ENCODE measurements at places on chromosomes 3 and 15. TPM values are rescaled to one million over a fixed set of nuclear protein-coding genes. Genes with fewer than 3 reads are reported as not detected.

The C3orf80 gene
- 0.29 TPM for total RNA-seq

- H3K27me3 ChIP-seq = no peaks in the 10 kb centered on the region
- H3K36me3 ChIP-seq = no peaks in the 10 kb centered on the region
- no peak for DNase-seq
Observed at GRCh38 chr15:63990454-63990853, 55.8 kb downstream of the DAPK2 start.

- no peak for DNase-seq
- H3K27ac ChIP-seq = no peak overlapping the region
- no peak overlapping the region for H3K4me3 ChIP-seq
- no peaks in the 10 kb centered on the region for H3K4me1 ChIP-seq
- H3K36me3 ChIP-seq = no peaks in the 10 kb centered on the region
- H3K27me3 ChIP-seq = no peaks in the 10 kb centered on the region
Observed at GRCh38 chr15:52301265-52301847, 5.8 kb upstream of the MYO5C start.

DNA sequence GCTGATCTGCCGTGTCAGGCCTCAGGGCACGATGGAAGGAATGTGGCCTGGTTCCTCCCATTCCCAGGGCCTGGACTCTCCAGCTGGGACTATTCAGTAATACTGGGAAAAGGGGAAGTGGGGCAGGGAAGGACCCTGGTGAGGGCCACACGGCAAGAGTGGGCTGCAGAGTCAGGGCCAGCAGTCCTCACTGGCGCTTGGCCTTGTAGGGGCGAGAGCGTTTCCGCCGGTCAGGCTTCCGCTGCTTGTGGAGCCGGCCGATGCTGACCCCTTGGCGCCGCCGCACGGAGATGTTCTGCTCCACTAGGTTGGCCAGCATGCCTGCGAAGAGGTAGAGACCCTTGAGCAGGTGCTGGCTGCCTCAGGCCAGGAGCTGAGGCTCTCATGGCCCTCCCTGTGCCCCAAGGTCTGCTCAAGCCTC, 42.8 kb downstream of the SEMA3G start:
- H3K27me3 ChIP-seq = no peaks in the 10 kb centered on the region
- H3K27ac ChIP-seq = no peak overlapping the region
- peaks cover 60% of the 10 kb centered on the region for H3K36me3 ChIP-seq

The CYP1A1 gene
- 0.78 TPM for total RNA-seq

DNA sequence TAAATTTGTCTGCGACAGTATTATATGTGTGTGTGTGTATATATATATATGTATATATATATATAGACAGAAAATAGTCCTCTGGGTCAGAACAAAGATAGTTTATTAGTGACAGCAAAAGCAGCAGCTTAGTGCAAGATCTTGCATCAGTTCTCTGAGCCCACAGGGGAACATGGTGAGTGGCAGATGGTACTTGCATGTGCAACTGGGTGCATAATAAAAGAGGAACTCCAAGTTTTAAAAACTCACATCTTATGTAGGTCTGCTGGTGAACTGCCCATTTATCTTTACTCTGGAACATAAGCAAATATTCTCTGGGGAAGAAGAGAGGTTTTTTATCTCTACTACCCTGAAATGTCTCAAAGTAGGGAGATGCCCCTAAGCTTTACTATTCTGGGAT, 276.4 kb downstream of the POLQ start:
- H3K27me3 ChIP-seq = no peaks in the 10 kb centered on the region
- no peak overlapping the region for H3K27ac ChIP-seq
- H3K4me3 ChIP-seq = no peak overlapping the region
- H3K36me3 ChIP-seq = no peaks in the 10 kb centered on the region
- no peaks in the 10 kb centered on the region for H3K4me1 ChIP-seq
- no peak for DNase-seq

DNA sequence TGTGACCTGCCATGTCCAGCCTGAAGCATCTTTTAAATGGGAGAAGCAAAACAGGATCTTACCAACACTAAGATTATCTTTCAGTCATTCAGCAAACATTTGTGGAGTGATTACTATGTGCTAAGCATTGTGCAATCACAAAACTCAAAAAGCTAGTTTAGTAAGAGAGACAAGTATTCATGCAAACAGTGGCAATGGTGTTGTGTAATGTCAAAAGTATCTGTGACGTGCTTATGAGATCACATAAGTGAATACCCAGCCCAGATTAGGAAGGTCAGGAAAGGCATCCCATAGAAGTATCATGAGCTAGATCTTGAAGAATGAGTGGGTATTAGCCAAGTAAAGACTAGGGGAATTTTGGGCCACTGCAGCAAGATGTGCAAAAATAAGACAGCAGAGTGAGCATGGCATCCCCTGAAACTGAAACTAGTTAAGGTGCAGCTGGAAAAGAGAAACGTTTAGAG, 32.1 kb downstream of the SEC62 start:
- H3K4me1 ChIP-seq = no peaks in the 10 kb centered on the region
- H3K27ac ChIP-seq = no peak overlapping the region
- no peak overlapping the region for H3K4me3 ChIP-seq
- peaks cover 10% of the 10 kb centered on the region for H3K36me3 ChIP-seq
- no peaks in the 10 kb centered on the region for H3K27me3 ChIP-seq

The SLC7A14 gene
- total RNA-seq = 0.34 TPM

DNA sequence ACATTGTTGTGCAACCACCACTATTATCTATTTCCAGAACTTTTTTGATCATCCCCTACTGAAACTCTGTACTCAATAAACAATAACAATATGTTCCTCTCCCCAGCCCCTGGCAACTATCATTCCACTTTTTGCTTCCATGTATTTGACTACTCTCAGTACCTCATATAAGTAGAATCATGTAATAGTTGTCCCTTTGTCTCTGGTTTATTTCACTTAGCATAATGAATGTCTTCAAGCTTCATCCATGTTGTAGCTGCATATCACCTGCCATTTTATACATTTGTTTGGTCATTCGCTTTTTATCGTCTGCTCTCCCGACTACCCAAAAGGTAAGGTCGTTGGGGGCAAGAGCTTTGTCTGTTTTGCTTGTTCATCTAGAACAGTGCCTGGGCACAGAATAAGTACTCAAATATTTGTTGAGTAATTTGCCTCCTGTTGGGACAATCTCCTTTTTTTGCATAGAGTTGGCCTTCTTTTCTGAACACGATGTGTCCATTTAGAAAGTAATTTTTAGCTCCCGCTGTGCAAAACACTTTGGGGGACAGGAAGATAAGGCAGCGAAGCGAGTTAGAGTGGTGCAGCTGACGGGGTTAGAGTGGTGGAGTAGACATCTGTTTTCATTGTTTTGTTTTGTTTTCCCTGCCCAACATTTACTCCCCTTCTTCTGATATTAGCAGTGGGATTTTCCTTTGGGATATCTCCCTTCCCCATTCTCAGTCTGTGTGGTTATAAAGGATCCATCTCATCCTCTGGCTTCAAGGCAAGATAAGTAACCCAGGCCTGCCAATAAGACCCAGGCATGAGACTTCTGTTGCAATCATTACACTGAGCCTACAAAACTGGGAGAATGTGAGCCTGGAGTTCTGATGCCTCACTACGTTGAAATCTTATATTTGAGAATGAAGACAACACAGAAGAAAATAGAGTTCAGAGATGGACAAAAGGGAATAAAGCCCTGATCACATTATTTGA, 83.4 kb upstream of the RNU6-1 start:
- DNase-seq = peak; percentile 64
- H3K4me3 ChIP-seq = no peak overlapping the region
- peak overlapping the region; percentile 88 for H3K27ac ChIP-seq
- H3K36me3 ChIP-seq = no peaks in the 10 kb centered on the region
- peaks cover 69% of the 10 kb centered on the region for H3K4me1 ChIP-seq
- H3K27me3 ChIP-seq = no peaks in the 10 kb centered on the region

The SLC12A1 gene
- not detected for total RNA-seq

All from thyroid gland (tissue), 4 donors.